Suppressor macrophage treated with lipopolysaccharide for 1 hour (primary cell): ENCODE measurements at places on chromosomes 1 and 21.

GRCh38 chr1:93972341-93972740, 63.1 kb upstream of the GCLM start:
- DNase-seq: no peak

DNA sequence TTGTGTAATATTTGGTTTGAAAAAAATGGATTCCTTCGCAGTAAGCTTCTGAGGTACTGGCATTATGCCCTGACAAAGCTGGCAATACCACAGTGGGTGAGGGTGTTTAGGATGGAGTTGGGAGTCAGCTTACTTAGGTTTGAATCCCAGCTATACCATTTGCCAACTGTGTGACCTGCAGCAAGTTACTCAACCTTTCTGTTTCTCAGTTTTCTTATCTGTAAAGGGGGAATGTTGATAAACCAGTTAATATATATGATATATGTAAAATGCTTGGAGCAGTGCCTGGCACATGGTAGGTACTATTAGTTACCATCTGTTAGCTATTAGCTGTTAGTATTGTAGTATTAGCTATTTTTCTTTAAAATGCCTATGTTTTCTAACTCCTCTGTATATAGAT, 4.9 kb upstream of the HDGF start:
- DNase-seq: no peak

GRCh38 chr1:47765742-47766485, 231.3 kb downstream of the TRABD2B start:
- no peak for DNase-seq

DNA sequence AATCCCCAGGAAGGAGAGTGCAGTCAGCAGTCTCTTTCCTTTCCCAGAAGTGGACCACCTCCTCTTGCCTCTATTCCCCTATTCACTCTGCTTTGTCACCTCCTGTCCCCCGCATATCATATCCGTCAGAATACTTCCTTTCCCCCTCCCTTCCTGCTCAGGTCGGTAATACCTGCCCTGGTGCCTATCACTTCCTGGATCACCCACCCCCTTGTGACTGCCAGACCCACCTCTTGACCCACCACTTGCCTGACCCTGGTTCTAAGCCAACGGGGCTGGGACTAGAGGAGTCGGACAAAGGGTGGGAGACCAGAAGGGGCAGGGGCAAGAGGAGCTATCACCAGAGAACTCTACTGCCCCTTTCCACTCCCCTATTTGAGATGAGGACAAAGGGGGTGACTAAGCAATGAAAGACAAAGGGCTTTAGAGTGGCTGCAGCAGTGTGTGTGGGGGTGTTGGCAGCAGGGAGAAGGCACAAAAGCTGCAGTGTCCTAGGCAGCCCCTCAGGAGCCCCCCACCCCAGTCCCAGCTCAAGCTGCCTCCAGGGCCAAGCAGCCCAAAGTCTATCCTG, 1.7 kb upstream of the ADAMTS4 start:
- peak; percentile 46 for DNase-seq

- DNase-seq: no peak
Measured at GRCh38 chr1:24110642-24111261, 1.2 kb downstream of the MYOM3 start.

- DNase-seq: peak; percentile 16
Measured at GRCh38 chr1:101233495-101233894, 3.3 kb upstream of the S1PR1 start.

GRCh38 chr21:29261555-29262540, 36.9 kb upstream of the BACH1 start:
- no peak for DNase-seq

DNA sequence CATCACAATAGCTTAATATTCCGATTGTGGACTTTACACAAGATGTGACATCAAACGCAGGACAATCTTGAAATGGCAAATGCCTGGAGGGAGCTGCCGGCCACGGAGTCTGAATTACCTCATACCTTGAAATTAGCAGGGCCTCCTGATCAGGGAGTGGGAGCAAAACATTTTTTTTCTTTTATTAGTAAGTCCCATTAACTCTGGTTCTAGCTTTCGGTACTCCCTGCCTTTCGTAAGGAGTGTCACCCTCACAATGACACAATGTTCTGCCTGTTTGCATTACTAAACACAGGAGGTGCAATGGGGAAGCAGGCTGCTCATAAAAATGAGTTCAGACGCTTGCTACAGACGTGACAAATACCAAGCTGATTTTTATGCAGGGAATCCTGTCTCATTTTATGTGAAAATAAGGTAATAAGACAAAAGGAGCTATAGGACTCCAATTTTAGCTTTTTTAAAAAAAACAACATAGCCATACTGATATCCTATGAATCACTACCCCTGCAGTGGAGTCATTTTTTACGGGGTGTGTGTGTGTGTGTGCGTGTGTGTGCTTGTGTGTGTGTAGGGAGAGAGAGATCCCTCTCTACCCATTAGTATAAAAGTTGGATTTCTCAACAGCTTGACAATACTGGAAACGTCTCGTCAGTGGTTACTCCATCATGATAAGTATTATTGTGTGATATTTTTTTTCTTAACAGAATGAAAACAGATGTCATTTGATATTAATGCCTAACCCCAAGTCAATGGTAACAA, 205.1 kb upstream of the RUNX1 start:
- DNase-seq: peak; percentile 33

DNA sequence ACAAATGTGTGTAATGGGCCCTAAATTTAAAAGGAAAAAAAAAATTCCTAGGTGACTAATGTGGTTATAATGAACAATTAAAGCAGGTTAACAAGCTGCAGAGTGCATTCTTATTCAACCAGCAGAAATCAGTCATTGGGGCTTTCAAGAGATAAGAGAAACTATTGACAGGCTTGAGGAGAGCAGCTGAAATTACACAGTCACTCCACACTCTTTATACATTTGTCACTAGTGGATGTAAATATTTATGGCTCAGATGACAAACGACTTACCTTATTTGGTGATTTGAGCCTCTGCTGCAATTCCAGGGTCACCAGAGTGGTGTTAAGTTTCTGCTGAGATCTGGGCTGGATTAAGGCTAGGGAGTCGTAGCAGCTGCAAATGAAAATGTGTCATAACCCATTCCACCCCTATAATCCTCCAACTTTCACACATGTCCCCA, 896.3 kb downstream of the TTLL7 start:
- peak; percentile 8 for DNase-seq

GRCh38 chr1:193270996-193271395, 84.6 kb upstream of the B3GALT2 start:
- no peak for DNase-seq

DNA sequence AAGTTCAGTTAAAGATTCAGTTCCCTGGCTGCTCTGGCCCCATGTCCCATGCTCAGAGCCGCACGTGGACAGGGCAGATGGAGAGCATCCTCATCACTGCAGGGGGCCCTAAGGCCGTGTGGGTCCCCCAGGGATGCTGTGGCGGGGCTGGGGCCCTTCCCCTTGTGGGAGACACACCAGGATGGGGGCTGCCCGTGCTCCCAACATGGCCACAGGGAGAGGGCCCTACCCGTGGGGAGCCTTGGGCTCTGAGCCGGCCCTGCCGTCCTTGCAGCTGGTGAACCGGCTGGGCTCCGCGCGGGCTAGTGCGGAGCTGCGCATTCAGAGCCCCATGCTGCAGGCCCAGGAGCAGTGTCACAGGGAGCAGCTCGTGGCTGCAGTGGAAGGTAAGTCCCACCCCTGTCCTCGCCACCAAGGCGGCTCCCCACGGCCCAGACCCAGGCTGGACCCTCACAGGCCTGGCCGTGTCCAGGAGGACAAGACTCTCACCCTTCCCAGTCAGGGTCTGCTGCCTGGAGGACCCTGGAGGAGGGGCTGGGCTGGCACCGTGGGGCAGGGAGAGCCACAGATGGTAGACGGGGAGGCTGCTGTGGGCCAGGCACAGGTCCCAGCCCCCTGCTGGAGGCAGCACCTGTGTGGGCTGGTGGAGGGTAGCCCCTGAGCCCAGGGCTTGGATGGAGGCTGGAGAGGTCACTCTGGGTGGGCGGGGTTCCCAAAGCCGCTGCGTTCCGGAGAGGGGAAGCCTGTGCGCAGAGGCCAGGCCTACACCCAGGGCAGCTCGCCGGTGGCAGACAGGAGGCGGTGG, 53.8 kb downstream of the TRIM11 start:
- DNase-seq: no peak

DNA sequence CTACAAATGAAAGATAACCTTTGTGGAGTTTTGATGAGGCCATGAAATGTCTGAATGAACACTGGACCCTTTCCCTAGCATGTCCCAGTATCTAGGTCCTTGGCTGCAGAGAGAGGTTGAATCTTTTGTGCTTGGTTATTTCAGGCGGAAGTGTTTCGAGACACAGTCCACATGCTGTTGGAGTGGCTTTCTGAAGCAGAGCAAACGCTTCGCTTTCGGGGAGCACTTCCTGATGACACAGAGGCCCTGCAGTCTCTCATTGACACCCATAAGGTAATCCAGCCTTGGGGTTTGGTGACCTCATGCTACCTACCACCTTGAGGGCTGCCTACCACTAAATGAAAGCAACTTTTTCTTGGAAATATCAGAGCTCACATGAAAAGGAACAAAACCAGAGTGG, 38.9 kb upstream of the BMP8A start:
- no peak for DNase-seq

DNA sequence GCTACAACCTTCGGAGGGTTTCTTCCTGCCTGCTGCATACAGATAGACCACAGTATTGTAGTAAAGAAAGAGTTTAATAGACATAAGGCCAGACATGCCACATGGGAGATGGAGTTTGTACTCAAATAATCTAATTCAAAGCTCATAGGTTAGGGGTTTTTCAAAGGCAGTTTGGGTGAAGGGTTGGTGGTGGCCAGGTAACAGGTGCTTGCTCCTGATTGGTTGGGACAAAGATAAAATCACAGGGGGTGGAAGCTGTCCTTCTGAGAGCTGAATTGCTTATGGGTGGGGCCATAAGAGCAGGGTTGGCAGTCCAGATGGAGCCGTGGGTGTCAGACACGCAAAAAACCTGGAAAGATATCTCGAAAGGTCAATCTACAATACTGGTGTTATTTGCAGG, 92.3 kb upstream of the ETV3 start:
- no peak for DNase-seq

DNA sequence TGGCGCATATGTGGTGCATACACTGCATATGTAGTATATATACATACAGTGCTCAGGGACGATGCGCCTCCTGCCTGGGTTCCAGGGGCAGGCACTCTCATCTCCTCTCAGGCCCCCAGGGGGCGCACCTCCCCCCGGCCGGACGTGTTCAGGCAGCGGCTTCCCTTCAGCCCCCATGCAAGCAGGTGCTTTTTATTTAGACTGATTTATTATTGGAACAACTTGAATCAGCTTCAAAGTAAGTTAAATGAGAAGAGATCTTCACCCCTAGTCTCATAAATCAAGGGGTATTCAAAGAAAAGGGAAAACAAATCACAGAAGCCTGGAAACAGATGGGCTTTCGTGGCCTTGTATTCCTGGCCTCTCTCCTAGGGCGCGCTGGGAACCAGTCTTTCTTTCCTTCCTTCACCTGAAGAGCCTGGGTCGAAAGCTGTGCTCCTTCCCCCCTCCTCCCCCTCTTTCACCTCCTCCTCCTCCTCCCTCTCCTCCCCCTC, 64.6 kb downstream of the UBIAD1 start:
- DNase-seq: peak; percentile 56

GRCh38 chr1:212498283-212499040, 65.7 kb downstream of the NENF start:
- DNase-seq: peak; percentile 97

DNA sequence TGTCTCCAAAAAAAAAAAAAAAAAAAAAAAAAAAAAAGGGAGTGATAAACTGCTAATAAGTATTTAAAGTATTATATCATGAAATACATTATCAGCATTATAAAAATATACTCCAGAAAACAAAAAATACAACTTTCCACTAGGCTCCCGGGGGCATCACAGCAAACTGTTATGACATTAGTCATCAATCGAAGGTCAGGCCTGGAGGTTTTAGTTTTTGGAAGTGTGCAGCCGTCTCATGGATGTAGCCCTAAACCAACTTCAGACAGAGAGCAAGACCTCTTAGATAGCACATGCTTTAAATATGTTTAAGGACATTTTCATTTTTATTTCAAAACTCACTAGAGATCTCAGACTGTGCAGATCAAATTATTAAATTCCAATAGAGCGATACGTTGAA, 106.3 kb downstream of the RERE start:
- no peak for DNase-seq

GRCh38 chr1:231177936-231178335, 16.1 kb downstream of the TRIM67 start:
- peak; percentile 40 for DNase-seq

GRCh38 chr1:209162651-209163050, 420.9 kb upstream of the CAMK1G start:
- peak; percentile 2 for DNase-seq
